Cortex of kidney (tissue), 1 donor: ENCODE measurements at places on chromosomes 4 and X.

GRCh38 chr4:73683456-73683855 is 56.9 kb upstream of the CXCL8 start:
- no peak for DNase-seq

DNA sequence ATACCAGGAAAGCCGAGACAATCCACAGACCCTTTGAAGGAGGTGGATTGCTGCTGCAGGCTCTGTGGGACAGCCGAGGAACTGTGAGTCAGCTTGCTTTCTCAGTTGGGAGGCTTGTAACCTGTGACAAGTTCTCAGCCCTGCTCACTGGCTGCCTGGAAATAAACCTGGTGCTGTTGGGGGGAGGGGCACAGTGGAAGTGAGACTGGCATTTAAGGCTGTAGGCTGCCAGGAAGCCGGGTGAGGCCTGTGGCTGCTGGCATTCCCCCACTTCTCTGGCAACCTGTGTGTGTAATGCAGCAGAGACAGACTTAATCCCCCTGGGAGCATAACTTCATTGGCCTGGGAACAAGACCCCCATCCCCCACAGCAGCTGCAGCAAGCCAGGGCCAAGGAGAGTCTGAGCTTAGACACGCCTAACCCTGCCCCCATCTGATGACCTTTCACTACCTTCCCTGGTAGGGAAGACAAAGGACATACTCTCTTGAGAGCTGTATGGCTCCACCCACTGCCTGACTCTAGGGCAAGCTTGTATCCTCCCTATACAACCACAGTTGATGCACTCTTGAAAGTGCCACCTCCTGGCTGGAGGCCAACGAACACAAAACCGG is 64.1 kb downstream of the ALPK1 start:
- no peak for DNase-seq

DNA sequence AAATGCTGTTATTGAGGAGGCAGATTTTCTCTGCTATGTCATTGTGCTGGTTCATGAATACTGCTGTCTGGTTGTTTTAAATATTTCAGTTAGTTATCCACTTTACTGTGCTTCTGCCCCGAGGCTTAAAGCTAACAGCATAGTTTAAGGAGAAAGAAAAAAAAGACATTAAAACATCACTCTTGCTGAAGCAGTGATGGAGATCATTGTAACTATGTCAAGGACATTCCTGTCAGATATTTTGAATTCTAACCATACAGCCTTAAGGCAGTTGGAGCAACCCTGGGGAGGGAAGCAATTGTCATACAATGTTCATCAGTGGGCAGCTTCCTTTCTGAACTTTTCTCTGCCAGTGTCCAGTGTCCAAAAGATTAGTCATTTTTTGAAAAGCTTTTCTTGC is 199.0 kb upstream of the DDX53 start:
- DNase-seq, result no peak

DNA sequence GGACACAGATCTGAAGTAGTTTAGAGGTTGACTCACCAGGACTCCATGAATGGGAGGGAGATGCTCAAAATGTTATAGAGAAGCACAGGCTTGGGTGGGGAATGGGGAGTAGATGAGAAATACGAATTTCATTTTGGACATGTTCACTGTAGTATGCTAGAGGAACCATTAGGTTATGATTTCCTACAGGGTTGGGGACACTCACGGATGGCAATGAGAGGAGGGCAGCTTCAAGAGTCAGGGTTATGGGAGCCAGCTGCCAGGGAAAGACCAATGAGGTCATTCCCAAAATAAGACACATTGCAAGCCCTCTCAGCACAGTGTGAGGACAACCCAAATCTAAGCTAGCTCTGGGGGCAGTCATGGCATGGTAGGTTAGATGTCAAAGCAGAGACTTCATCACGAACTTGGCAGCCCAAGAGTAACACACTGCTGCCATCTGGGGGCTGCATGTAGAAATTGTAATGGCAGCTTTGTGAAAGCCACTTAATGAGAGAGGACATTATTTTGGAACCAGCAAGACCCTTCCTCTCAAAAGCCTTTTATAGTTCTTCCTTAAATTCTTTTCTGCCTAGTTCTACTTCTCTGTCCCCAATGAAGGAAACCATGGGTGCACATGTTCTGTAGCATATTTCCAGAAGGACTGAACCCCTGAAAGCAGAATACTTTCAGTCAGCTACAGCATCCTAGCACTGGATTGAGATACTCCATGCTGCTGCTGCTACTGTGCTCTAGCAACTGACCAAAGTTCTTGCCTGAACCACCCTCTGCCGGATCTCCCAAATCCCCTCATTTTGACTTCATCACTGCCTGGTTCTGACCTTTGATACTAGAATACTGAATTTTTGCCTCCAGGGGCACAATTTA is 16.2 kb upstream of the ZCCHC12 start:
- DNase-seq, result no peak

- no peak for DNase-seq
Observed at GRCh38 chrX:16039363-16039762, 84.0 kb upstream of the GRPR start.

GRCh38 chr4:110135523-110135922 is 62.9 kb downstream of the ELOVL6 start:
- no peak for DNase-seq

DNA sequence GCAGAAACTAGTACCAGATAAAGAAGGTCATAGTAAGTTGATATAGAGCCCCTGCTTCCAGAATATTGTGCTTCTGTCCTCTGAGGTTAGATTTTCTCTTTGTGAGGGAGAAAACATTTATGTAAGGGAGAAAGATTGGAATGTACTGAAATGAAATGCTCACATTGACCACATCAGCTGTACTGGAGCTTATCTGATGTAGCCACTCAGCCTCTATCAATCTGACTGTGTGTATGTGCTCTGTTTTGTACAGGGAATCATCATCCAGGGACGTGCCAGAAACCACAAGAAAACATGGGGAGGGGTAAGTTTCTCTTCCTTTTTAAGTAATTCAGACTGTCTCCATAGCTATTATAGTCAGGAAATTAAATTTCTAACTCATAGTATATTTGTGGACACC is 56.8 kb downstream of the PRRG1 start:
- no peak for DNase-seq

DNA sequence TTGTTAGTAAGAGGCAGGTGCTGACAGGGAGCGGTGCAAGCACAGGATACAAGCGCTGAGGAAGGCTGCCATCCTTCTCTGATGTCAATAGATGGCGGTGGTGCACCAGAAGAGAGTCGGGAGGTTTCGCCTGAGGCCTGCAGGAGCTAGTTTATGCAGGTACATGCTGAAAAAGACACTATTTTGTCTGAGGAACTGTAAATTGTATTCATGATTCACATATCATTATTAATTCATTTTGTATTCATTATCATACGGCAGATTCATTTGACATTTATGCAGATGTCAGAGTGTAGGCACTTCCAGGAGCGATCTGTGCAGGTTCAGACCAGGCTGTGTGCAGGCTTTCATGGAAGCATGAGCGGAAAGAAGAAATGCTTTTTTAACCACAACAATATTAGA is 824.0 kb downstream of the STIM2 start:
- no peak for DNase-seq

DNA sequence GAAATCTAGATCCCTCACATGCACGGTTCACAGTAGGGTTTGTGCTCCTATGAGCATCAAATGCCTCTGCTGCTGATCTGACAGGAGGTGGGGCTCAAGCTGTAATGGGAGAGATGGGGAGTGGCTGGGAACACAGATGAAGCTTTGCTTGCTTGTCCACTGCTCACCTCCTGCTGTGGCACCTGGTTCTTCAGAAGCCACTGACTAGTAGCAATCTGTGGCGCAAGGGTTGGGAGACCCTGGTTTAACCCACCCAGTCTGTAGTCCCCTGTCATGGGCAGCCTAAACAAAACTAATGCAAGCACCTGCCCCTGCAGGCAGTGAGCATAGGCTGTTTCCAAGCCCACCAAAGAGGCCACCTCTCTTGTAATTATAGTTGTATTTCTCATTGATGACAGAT is 116.6 kb downstream of the SHOX start:
- no peak for DNase-seq

DNA sequence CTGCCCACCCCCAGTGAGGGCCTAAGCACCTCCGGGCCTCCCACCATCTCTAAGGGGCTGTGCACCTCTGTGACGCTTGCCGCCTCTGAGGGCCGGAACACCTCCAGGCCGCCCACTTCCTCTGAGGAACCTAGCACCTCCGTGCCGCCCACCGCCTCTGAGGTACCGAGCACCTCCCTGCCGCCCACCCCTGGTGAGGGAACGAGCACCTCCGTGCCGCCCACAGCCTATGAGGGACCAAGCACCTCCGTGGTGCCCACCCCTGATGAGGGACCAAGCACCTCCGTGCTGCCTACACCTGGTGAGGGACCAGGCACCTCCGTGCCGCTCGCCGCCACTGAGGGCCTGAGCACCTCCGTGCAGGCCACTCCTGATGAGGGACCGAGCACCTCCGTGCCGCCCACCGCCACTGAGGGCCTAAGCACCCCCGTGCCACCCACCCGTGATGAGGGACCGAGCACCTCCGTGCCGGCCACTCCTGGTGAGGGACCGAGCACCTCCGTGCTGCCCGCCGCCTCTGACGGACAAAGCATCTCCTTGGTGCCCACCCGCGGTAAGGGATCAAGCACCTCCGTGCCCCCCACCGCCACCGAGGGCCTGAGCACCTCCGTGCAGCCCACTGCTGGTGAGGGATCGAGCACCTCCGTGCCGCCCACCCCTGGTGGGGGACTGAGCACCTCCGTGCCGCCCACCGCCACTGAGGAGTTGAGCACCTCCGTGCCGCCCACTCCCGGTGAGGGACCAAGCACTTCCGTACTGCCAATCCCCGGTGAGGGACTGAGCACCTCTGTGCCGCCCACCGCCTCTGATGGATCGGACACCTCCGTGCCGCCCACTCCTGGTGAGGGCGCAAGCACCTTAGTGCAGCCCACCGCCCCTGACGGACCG is 977 bp downstream of the MAGEE1 start:
- no peak for DNase-seq

DNA sequence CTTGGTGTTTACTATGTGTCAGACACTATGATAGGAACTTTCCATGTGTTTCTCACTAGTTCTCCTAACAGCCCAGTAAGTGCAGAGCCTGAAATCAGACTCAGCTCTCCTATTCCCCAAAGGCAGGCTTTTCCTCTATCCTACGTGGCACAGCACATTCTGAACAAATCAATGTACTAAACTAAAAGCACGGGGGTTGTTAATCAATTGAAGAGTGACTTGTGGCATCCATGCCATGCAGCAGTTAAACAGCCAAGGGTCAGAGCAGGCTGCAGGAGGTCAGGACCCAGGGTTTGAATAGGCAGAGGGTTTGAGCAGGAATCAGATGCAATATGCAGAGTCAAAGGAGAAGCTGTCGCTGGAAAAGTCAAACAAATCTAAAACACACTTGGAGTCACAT is 289.7 kb upstream of the LDB2 start:
- DNase-seq, result no peak

- DNase-seq, result no peak
Observed at GRCh38 chr4:183397741-183398297, 46.6 kb upstream of the CDKN2AIP start.

- DNase-seq, result no peak
Observed at GRCh38 chr4:4574792-4575191, 32.9 kb upstream of the STX18 start.

DNA sequence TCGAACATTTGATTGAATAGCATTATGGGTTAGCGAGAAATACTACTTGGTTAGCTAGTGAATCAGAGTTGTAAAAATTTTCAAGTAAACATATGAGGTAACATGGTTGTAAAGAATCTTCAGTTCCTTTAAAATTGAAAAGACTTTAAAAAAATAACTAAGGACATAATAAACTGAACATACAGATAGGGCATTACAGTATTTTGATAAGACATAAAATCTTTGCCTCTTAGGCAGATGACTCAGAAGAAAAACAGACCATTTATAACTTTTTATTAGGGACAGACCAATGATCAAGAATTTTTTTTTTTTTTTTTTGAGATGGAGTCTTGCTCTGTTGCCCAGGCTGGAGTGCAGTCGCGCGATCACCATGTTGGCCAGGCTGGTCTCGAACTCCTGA is 43.1 kb downstream of the PNMA5 start:
- no peak for DNase-seq

DNA sequence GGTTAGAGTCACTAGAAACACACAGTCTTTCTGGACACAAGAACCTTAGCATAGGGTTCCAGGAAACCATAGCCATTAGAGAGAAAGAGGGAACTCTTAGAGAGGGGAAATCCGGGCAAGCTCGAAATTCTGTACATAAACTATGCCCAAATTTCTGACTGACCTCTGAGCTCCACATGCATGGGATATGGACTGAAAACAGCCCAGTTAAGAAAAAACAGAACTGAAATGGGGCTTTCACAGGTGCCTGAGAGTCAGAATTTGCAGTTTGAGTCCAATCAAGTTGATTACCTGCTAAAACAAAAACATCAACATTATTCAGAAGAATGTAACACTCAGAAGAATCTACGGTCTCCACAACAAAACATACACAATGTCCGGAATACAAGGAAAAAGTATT is 13.1 kb downstream of the DCHS2 start:
- no peak for DNase-seq

DNA sequence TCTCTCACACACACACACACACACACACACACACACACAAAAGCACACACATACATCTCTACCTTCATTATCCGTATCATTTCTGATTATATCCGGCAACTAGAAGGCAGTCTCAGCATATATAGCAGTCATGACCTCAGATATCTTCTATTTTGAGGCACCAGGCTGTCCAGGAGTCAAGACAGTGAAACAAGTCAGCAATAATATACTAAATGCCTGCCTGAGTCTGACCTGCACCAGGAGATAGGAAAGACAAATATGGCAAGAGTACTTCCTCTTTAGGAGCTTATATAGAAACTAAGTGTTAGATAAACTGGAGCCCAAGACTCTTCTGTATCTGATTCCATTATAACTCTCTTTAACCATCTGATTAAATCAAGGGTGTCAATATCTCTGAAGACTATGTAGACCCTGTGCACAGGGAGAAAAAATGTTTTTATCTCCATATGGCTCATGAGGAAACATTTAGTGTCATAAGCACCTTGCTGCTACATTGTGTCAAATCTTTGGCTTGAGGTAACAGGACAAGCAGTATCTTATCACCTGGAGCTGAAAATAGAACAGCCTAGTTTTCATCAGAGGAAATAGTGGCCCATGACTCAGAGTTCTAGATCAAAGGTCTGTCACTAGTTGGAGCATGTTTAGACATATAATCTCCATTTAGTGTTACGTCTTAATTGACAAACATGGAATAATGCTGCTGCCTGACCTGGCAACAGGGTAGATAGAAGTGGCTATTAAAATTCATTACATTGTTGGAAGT is 27.0 kb upstream of the FAM47B start:
- DNase-seq, result no peak

DNA sequence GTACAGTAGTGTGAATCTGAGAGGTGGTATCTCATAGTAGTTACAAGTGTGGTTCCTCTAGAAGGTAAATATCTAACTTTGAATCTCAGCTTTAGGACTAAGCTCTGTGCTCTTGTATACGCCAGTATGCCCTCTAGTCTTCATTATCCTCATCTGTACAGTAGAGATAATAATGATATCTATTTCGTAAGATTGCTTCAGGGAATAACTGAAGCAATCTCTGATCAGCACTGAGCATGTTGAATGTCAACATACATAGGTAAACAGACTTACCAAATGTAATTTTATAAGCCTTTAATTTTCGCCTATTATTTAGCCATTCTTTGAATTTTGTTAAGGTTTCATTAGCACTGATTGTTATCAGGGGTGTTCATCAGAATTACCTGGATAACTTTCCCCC is 175.2 kb upstream of the ANKRD50 start:
- no peak for DNase-seq
